Fibroblast of gingiva (primary cell): ENCODE measurements at places on chromosomes 3 and 15.
A peak's percentile ranks its signal among the peaks of the same experiment; 100 is the strongest.

- DNase-seq, result no peak
These were observed 29.2 kb downstream of the EIF3J start for GRCh38 chr15:44566155-44566540.

- DNase-seq, result no peak
These were observed 7.9 kb upstream of the RPP14 start for GRCh38 chr3:58298190-58298589.

DNA sequence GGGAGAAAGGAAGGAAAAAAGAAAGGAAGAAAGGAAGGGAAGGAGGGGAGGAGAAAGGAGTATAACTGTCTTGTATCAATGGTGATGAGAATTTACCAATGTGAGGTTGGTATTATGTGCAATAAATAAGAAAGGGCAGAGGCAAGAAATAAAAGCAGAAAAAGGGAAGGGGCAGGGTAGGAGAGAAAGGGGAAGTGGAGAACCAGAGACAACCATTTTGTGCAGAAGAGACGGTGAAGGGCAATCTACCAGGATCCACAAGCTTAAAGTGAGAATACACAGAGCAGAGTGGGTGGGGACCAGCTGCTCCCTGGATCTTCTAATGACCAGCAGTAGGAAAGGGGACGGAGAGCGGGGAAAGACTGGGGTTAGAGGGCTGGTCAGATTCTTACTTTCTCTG, 106.9 kb upstream of the SLCO2A1 start:
- no peak for DNase-seq

DNA sequence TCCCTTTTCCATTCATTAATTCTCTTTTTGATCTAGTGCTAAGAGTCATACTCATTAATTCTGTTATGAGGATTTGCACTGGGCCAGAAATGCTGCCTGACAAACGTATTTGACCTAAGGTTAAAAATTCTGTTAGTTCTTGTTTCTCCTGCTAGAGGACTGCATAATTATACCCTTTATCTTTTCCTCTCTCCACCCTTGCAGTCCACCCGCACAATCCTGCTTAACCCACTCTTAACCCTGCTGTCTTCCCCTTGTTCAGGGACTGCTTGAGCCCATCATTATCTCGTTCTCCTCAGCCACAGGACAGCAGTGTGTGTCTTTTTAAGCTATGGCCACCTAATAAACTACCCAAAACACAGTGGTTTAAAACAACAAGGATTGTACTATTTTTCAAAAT, 31.1 kb upstream of the DYNC1LI1 start:
- DNase-seq, result no peak

DNA sequence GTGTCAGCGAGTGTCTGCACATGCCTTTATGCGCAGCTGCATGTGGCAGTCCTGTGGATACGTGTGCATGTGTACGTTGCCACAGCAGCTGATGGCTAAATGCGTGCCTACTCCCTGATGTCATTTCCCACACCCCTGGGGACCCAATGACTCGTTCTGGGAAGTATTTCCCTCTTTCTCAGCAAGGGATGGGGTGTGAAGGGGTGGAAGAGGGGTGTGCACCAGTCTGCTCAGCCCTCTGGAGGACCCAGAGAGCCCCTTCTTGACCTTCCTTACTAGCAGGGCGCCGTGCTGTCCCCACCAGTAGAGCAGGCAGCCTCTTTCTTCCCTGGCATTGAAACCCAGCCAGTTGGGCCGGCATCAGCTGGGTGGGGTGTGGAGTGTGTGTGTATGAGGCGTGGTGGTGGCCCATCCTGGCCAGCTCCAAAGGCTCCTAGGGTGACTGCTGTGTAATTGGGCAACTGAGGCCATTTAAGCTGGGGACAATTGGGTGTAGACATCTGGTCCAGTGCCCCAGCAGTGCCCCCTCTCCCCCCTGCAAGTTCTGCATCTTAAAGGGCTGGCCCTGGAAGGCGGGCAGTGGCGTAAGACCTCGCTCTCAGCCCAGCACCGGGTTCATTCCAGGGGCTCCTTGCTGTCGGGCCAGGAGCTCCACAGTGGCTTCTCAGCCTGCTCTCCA, 19.2 kb downstream of the SNX33 start:
- DNase-seq, result peak; percentile 99

DNA sequence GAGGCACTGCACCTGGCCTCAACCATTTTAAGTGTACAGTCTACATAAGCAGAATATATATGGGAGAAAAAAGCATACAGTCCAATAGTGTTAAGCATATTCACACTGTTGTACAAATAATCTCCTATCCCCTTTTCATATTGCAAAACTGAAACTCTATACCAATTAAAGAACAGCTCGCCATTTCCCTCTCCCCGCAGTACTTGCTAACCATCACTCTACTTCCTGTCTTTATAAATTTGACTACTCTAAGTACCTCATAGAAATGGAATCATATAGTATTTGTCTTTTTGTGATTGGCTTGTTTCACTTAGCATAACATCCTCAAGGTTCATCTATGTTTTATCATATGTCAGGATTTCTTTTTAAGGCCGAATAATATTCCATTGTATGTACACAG, 21.6 kb upstream of the TASOR start:
- no peak for DNase-seq
